Left lung (tissue), 14 donors: ENCODE measurements at places on chromosomes 3 and 15. TPM values are rescaled to one million over a fixed set of nuclear protein-coding genes. Genes with fewer than 3 reads are reported as not detected.

DNA sequence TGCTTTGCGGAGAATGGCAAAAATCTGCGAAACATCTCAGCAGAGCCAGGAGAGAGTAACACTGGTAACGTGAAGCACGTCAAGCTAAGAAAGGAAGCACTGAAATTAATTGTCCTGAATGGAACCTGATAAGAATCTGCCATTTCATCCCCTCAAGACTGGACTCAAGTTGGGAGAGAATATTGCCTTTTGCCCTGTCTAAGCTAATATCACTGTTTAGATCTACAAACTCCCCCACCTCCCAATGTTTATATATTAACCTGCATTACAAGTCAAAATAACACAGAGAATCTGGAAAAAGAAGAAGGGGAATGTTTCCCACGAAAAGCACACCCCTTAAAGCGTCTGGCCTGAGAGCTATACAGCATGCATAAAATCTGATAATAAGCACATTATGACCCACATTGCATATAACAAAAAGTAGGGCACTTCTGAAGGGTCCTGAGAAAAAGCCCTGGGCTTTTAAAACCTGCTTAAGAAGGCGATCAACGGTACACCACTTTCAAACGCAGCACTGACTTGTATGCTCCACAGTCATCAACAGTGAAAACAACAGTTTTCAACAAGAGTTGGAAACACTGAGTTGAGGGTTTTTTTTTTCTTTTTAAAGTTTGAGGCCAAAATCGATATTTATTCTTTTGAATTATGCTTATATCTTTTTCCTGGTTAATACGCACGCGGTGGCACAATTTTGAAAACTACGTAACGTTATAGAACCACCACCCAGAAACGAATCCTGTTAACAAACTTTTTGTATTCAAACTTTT lies 1.4 kb upstream of the KAT2B start:
- DNase-seq = no peak

- DNase-seq = no peak
Observed at GRCh38 chr3:156978481-156978961, 152.4 kb downstream of the LEKR1 start.

DNA sequence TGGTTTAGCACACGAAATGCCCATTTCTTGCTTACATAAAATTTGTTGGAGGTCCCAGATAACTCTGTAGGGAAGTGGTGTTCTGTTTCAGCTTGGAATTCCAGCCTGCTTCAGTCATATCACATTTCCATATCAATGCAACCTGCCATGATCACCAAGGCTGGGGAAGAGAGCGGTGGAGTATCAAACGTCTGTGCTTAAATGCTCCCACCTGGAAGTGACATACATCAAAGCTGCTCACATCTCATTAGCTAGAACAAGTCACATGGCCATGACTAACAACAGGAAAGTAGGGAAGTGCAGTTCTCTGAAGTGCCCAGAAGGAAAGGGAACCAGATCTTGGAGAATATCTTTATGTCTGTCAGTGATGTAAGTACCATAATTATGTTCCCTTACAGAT lies 130.2 kb upstream of the CFAP20DC start:
- DNase-seq = no peak

DNA sequence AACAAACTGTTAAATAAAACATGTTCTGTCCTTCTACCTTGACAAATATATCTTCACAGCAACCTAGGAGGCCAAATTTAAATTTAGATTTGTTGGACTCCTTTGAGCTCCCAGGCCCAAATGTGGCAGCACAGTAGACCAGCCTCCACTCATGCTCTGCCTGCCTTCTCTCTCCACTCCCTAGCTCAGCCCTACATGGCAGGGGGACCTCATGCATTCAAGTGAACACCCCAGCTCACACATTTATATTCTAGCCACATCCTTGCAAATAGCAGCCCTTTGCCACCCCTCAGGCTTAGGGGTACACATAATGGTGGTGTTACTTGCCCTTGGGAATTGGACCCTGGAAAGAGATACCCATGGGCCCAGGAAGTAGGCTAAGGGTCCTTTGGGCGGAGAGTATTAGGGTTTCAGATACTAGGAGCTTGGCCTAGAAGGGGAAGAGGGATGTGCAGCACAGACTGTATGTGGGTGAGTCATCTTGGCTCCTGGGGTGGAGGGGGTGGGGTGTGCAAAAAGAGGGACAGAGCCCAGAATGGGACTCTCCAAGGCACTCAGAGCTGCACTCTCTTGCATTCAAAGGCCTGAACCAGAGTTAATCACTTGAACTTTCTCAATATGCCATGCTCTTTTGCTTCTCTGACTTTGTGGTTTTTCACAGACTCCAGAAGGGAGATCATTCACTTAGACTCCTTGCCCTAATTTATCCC lies 268.4 kb upstream of the ROPN1 start:
- no peak for DNase-seq

Gene GCNT3
- 7.3 TPM for total RNA-seq

Gene LRTM1
- total RNA-seq = not detected

- no peak for DNase-seq
Observed at GRCh38 chr3:2950159-2950558, 160.0 kb downstream of the IL5RA start.

- DNase-seq = no peak
Observed at GRCh38 chr3:113773381-113773780, 26.5 kb downstream of the ATP6V1A start.

Gene DUOXA2
- not detected for total RNA-seq

DNA sequence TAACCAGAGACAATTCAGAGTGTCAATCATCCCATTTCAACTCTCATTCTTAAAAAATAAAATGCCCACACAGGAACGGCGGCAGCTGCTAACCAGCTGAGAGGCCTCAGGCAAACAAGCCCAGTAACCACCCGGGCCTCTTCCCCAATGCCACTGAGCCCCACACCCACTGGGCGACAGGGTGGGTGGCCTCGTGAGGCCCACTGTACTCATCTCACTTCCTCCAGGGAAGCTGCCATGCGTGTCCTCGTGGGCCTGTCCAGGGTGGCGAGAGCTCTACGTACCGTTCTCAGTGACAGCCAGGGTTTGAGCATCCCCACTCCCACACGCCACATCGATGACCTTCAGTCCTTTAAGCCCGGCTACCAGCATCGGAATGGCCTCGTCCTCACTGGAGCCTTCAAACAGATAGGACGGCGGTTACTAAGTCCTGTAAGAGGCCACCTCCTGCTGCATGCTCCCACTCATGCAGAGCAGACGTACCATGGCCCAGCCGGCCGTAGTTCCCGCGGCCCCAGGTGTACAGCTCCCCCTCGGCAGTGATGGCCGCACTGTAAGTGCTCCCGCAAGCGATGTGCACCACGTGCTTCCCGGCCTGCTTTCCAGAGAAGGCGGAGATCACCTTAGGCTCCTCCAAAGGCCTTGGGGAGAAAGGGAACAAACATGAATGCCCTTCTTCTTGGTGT lies 56.5 kb downstream of the HERC2 start:
- DNase-seq = no peak

Gene LMCD1
- 69.6 TPM for total RNA-seq

DNA sequence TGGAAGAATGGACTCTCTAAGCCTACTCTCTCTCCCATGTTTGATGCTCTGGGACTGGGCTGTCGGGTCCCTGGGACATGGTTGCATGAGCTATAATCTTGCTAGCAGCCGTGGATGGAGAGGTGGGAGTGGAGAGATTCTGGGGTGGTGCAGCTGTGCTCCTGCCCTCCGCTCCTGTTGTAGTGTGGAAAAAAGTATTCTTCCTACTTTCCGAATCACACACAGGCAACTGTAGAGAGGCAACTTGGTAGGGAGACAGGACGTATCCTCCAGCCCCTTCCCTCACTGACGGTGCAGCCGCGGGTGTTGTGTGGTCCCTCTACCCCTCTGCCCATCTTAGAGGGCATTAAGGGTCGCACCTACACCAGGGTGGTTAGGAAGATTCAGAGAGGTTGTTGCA lies 281.4 kb upstream of the TLE3 start:
- DNase-seq = no peak

GRCh38 chr3:128347282-128347681 lies 119.4 kb downstream of the DNAJB8 start:
- DNase-seq = no peak

DNA sequence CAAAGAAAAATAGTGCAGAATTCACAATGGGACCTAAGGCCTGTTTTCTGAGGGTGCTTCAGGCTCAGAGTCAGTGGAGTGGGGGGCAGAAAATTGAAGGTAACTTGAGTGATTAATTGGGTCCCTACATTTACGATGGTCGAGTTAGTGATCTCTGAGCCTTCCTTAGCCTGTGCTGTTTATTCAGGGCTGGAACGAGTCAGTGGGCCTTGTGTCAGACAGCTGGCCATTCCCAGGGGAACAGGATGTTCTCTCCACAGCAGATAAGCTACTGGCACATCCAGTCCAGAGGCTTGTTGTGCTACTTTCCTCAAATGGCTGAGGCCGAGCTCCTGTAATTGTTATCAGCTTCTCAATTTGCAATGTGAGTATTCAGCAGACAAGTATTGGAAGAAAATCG lies 29.2 kb upstream of the CNTN3 start:
- peak; percentile 64 for DNase-seq

- DNase-seq = no peak
Observed at GRCh38 chr15:101710806-101711205, 13.5 kb downstream of the TARS3 start.

Gene CORO2B
- 3.0 TPM for total RNA-seq

GRCh38 chr15:76866716-76867321 lies 38.3 kb downstream of the SCAPER start:
- DNase-seq = no peak

GRCh38 chr3:172313671-172314070 lies 134.6 kb downstream of the GHSR start:
- DNase-seq = no peak

GRCh38 chr3:170712336-170712735 lies 126.5 kb upstream of the SLC7A14 start:
- no peak for DNase-seq

GRCh38 chr3:64224826-64225610 lies at the start of gene PRICKLE2:
Gene PRICKLE2 (minus strand): TSS chr3:64225466. CDS start chr3:64198927, 26,539 bp downstream.
- DNase-seq = peak; percentile 86

Gene WDR93
- total RNA-seq = 0.20 TPM

- no peak for DNase-seq
Observed at GRCh38 chr3:152252755-152253154, 16.0 kb upstream of the MBNL1 start.

Gene CRABP1
- not detected for total RNA-seq

Gene CPNE9
- total RNA-seq = not detected

DNA sequence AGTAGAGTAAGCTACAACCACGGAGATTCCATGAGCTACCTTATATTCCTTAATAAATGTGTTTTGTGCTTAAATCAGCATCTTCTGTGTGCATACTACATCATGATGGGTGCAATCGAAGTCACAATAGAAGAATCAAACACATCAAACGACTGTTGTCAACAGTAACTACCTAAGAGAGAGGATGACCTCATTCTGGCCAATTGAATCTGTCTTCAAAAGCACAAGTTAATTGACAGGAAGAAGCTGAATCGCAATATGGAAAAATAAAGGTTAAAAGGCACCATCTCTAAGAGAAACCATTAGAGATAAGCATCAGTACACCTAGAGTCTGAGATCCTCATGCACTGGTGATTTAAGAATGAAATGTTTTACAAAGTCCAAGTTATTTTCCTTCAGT lies 39.0 kb downstream of the CD200R1L start:
- no peak for DNase-seq
